Activated CD4-positive, alpha-beta T cell treated with anti-CD3 and anti-CD28 coated beads for 4 hours (primary cell): ENCODE measurements at places on chromosomes 2 and 18.
A peak's percentile ranks its signal among the peaks of the same experiment; 100 is the strongest.

- DNase-seq, result no peak
Measured at GRCh38 chr2:194720462-194720861, 936.6 kb upstream of the SLC39A10 start.

GRCh38 chr2:26584191-26584590 is 57.0 kb downstream of the CIB4 start:
- DNase-seq, result no peak

- no peak for DNase-seq
Measured at GRCh38 chr18:52615943-52616342, 275.9 kb downstream of the DCC start.

DNA sequence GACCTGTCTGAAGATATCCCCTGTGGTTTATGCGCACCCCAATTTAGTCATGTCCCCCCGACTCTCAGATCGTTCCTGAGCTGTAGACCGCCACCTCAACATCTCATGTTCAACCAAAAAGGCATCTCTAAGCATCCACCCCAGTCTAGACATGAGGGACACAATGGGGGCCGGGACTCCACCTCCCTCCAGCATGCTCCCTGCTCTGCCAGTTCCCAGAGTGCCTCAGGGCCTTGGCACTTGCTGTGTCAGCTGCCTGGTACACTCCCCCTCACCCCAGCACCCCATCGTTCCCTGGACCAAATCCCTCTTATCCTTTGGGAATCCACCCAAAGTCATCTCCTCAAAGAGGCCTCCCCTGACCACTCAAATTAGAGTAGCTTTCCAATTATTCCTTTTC is 22.2 kb downstream of the TNS1 start:
- DNase-seq, result no peak

DNA sequence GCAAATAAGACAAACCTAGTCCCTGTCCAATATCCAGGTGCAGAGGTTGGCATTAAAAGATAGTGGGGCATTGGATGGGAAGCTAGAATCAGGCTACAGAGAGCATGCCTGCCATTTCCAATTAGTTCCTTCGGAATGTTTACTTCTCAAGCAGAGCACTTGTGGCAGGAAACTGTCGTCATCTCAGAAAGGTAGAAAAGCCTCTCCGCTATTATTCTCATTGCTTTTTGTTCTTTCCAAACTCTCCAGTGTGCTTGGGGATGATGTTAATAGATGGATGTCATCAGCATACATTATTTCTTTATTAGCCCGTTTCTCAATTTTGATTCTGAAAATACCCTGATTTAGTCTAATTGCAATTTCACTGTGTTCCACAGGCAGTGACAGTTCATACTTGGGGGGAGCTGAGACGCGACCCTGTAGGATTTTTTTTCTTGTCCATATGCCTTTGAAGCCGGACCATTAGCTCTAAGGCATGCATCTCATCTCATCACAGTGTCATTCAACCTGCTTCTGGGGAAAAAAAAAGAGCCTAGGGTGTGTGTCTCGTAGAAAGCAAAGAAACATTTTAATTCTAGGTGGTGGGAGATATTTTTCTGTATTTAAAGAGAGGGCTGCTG is 7.7 kb downstream of the ASB18 start:
- DNase-seq, result no peak

DNA sequence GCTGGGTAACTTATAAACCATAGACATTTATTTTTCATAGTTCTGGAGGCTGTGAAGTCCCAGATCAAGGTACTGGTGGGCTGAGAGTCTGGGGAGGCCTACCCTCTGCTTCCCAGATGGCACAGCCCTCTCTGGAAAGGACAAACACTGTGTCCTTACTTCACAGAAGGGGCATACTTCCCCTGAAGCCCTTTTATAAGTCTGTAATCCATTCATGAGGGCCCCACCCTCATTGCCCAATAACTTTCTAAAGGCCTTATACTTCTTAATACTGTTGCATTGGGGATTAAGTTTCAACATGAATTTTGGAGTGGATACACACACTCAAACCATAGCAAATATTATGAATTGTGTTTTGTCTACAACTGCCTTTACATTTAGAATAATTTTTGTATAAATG is 36.0 kb downstream of the ATIC start:
- DNase-seq, result no peak

- no peak for DNase-seq
Measured at GRCh38 chr18:3083766-3084165, 70.8 kb upstream of the LPIN2 start.

- no peak for DNase-seq
Measured at GRCh38 chr2:230861552-230862255, 3.0 kb upstream of the ITM2C start.

- no peak for DNase-seq
Measured at GRCh38 chr2:171185941-171186340, 25.2 kb upstream of the TLK1 start.

- no peak for DNase-seq
Measured at GRCh38 chr2:101281482-101281881, 27.0 kb downstream of the RNF149 start.

GRCh38 chr2:102355526-102356380 is at the start of gene IL18R1:
IL18R1 (plus strand) TSS chr2:102355796; CDS start chr2:102362661, 6,865 bp downstream.
- DNase-seq, result peak; percentile 69

DNA sequence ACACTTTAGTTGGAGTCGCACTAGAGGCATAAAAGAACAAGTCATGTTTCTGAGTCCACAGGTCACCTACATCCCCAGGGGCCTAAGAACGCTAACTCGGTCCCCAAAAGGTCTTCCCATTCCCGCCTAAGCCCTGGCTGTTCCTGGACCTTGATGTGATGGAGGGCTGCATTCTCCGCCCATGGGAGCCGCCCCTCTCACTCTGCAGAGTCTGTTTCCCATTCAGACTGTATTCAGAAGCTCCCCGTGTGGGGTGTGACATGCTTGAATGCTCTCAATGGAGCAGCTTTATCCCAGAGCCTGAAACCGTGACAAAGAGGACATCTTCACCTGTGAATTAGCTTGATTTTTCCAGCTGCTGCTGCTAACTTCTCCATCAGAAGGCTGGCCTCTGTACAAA is 319.0 kb upstream of the KLHL29 start:
- no peak for DNase-seq

DNA sequence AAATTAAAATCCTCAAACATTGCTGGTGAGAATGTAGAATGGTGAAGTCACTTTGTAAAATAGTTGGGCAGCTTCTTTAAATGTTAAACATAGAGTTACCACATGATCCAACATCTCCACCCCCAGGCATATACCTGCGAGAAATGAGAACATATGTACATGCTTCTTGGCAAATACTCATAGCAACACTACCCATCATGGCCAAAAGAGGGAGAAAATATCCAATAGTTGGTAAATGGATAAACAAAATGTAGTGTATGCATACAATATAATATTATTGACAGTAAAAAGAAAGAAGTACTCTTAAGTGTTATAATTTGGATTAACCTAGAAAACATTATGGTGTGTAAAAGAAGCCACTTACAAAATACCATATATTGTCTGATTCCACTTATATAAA is 185.9 kb downstream of the CDH7 start:
- DNase-seq, result no peak

DNA sequence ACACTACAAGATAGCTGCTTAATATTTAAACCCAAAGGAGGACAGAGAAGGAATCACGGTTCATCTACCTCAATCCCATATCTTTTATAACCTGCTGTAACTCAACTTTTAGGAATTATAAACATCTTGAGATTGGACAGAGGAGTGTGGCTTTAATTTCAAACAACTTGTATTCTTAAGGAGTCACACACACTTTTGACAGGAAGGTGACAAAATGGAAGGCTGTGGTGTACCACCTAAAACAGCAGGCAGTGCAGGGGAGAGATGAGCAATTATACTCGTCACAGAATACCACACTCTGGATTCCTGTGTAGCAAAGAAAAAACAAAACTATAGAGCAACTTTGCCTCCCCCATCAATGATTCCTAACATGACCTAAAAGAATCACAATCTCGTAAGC is 194.8 kb downstream of the ZEB2 start:
- DNase-seq, result peak; percentile 30

DNA sequence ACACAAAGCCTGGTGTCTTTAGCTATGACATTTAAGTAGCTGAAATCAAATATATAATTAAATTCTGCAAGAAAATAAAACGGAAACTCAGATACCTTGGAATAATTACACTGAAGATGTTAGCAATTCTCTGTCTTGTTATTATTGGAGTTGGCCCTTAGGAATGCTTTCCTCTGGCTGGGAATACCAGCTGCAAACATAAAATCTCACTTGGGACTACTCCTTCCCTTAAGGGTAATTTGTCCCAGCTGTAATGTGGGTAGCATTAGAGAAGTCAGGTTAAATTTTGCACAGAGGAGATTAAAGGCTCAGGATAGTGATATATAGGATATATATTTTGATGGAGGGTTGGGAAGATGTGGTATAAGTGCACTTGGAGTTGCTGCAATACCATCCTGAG is 37.3 kb upstream of the GRP start:
- DNase-seq, result no peak

GRCh38 chr2:163697429-163697828 is 38.4 kb downstream of the FIGN start:
- DNase-seq, result no peak

- no peak for DNase-seq
Measured at GRCh38 chr2:40346535-40347354, 105.1 kb downstream of the SLC8A1 start.

DNA sequence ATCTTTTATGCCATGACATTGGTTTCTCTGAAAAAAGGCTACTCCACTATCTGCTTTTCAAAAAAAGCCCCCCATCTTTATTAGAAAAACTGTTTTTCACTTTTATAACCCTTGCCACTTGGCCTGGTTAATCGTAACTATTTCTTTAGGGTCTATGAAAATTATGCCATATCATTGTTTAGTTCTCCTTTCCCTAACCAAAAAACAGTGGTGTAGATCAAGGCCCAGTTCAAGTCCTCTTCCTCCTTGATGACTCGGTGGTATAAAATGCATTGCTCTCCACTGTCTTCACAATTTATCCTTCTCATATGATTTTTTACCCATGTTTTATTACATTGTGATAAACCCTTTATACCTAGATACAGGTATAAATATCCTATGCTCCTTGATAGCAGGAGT is 205.5 kb downstream of the ZNF521 start:
- DNase-seq, result no peak

DNA sequence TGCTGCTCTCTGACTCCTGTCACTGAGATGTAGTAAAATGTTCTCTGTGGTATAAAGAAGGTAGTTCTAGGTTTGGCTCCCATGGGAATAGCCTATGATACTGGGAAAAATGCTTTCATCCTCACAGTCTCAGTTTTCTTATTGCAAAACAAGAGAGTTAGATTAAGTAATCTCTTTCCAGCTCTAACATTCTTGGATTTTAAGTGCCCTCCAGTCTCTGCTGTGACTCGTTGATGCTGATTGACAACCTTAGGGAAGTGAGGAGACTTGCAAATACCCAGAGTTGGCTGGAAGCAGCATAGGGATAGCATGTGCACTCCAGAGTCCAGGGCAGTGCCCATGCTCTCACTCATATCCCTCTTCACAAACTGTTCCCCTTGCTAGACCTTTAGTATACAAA is 534.9 kb downstream of the SLC4A3 start:
- no peak for DNase-seq

GRCh38 chr18:29712785-29713184 is 1329.8 kb downstream of the DSC3 start:
- DNase-seq, result no peak

- DNase-seq, result peak; percentile 26
Measured at GRCh38 chr2:180983468-180984242, 3.2 kb downstream of the UBE2E3 start.

GRCh38 chr2:232315049-232315922 is 63.3 kb upstream of the ALPP start:
- DNase-seq, result peak; percentile 65

- DNase-seq, result no peak
Measured at GRCh38 chr2:74004212-74005182, 19.8 kb downstream of the TET3 start.

- DNase-seq, result no peak
Measured at GRCh38 chr2:235903782-235904584, 264.2 kb downstream of the GBX2 start.

- no peak for DNase-seq
Measured at GRCh38 chr2:45823723-45824206, 172.3 kb downstream of the PRKCE start.

GRCh38 chr18:63088262-63088661 is 231.3 kb downstream of the BCL2 start:
- DNase-seq, result no peak

DNA sequence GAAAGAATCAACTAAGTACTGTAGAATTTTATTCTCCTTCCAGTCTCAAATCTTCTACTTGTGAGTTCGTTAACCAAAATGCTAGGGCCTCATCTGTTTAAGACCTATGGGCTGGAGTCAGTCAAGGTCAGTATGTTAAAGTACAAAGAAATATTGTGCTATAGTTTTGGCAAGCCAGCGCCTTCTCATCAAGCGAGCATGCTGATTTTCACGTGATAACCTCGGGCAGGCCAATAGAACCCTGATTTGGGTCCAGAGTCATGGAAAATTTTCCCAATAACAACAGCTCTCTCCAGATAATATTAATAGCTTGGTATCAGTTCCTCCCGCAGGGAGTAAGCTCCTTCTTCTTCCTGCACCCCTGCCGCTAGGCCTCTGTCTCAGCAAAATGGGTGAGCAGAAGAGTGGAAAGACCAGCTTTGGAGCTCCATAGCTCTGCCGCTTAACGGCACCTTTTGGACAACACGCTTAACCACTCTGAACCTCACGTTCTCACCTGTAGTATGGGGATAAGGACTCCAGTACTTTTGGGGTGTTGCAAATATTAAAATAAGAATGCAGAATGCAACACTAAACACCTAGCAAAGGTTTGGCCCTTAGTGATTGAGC is 11.7 kb downstream of the CABLES1 start:
- no peak for DNase-seq

- DNase-seq, result no peak
Measured at GRCh38 chr2:1481406-1482252, 68.4 kb downstream of the TPO start.

DNA sequence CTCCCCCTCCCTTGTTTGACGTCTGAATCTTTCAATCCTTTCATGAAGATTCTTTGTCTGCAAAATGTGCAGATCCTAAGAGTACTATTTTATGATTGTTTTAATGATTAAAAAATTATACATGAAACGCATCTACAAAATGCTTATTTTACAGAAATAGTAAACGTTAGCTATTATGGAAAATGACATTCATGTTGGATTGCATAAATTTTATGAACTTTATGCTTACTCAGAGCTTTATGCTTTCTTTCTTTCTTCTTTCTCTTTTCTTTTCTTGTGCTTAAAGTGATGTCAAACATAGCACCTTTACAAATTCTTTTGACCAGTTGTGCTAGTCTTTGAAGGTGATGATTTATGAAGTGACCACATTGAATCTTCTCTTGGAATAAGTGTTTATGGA is 805.4 kb downstream of the ADCYAP1 start:
- DNase-seq, result no peak

DNA sequence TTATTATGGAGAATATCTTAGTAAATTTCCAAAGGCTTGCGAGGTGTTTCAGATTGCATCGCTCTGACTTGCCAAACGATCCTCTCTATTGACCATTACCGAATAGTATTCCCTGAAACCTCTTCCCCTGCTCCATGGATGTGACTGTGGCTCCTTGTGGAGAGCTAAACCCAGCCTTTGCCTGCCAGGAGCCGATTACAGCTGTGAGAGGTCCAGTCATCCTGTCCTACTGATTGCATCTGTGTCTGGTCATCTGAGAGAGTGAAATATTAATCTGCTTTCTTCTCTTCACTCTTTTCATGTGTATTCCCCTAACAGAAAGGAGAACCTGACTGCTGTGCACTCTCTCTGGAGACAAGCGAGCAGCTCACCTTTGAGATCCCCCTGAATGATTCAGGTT is 523.9 kb upstream of the NRP2 start:
- DNase-seq, result no peak

GRCh38 chr2:96136129-96136720 is 2.1 kb downstream of the ASTL start:
- no peak for DNase-seq

- no peak for DNase-seq
Measured at GRCh38 chr2:3044587-3045317, 332.9 kb downstream of the EIPR1 start.
